GDM1 (cell line): ENCODE measurements at places on chromosomes 7 and 10.

GRCh38 chr7:44796034-44796503 lies 412 bp upstream of the PPIA start:
- no peak for DNase-seq

DNA sequence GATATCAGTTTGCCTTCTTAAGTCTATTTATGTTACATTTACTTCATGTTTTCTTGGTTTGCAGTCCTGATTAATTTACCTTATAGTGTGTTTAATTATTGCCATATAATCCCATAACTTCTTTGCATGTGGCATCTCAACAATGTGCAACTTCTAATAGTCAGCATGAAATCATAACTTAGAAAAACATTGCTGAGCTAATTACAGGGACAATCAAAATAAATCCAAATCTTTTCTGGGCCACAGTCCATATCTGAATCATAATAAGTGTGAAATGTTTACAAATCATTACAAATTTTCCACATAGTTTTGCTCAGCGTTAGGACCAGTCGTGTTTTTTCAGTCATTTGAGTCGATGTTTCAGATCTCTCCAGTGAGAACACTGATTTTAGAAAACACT lies 29.1 kb upstream of the CABCOCO1 start:
- no peak for DNase-seq

DNA sequence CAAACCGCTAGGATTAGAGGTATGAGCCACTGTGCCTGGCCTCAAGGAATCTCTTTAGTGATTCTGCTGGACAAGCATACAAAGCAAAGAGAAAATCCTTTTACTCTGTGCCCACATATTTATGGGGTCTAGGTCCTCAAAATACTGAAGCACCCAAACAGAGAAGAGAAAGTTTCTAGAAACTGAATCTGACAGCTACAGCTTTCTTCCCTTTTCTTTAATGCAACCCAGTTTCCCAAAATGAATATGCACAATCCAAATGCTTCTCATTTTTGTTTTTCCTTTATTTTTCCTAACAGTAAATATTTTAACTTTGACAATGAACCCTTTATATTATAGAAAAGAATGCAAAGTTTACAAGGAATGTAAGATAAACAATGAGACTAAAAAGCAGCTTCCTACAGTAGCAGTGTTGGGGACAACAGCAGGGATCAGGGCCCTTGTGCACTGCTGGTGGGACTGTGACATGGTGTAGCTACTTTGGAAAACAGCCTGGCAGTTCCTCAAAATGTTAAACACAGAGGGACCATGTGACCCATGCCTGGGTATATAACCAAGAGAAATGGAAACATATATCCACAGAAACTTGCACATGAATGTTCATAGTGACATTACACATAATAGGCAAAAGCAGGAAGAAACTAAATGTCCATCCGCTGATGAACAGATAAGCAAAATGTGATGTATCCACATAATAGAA lies 325.2 kb downstream of the PRPF18 start:
- no peak for DNase-seq

DNA sequence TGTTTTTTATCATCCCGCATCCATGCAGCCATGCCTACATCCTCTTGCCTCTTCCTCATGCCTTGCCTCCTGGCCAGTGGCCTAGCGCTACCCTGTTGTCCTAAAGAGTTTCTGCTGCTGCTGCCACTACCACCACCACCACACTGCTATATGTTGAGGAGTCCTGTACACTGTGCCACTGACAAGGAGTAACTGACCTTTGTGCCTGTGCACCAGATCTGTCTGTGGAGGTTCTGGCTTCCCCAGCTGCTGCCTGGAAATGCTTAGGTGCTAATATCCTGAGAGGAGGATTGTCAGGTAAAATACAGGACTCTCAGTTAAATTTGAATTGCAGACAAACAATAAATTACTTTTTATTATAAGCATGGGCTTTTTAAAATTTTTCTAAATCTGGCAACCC lies 7.0 kb upstream of the CFAP69 start:
- DNase-seq = no peak

DNA sequence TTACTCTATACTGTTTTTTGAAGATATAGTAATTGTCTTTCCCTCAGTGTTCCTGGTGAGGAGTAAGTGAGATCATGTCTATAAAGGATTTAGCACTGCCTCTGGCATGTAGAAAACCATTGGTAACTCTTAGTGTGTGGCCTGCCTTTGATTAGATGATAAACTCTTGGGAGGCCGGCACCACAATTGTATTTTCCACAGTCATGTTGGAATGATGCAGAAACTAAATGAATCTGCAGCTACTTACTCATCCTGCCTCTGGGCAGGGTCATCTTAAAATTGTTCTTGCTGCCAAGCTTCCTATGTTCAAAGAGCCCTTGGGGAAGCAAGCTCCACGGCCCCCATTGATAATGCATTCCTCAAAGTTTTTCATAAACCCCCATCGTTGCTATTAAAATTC lies 204.6 kb downstream of the ANKRD7 start:
- no peak for DNase-seq

- no peak for DNase-seq
Measured at GRCh38 chr7:98679741-98680140, 62.7 kb downstream of the NPTX2 start.

DNA sequence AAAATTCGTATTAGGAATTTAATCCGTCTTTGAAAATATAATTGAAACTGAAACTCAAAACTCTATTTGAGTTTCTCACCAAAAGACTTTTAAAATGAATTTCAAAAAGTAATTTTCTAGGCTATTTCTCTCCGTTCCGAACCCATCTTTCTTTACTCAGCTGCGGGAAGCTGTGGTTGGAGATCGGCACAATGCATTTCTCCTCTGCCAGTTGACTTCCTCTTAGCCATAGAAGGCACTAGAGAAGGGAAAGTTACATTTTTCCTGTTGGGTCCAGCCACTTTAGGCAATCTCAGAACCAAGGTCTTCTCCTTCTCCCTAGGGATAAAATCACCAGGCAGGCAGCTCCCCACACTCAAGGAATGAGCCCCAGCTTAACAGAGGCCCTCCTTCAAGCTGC lies 133.6 kb upstream of the COL1A2 start:
- no peak for DNase-seq

GRCh38 chr7:152078025-152078424 lies 52.6 kb downstream of the GALNT11 start:
- DNase-seq = no peak

- DNase-seq = no peak
Measured at GRCh38 chr10:131444286-131444685, 132.8 kb upstream of the TCERG1L start.
